Activated CD4-positive, alpha-beta T cell treated with anti-CD3 and anti-CD28 coated beads for 1 hour (primary cell): ENCODE measurements at places on chromosomes 2 and 18.

DNA sequence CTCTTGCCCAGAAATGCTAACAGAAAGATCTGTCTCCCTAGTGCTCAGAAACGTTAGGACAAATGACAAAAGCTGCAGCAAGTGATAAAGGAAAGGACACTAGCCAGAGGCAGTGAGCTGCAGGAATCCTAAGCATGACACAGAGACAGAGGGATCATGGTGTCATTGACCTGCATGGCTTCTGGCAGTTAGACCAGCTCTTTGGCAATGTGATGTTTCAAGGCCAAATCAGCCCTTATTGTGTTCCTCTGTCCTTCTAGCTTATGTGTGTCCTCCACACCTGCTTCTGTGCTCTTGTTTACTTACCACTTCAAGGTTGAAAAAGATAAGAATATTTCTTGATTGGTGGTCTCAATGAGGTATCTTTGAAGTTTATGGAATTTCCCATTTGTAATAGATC is 120.8 kb downstream of the RHBDD1 start:
- no peak for DNase-seq

- no peak for DNase-seq
Measured at GRCh38 chr2:169721016-169721415, 12.6 kb upstream of the KLHL23 start.

DNA sequence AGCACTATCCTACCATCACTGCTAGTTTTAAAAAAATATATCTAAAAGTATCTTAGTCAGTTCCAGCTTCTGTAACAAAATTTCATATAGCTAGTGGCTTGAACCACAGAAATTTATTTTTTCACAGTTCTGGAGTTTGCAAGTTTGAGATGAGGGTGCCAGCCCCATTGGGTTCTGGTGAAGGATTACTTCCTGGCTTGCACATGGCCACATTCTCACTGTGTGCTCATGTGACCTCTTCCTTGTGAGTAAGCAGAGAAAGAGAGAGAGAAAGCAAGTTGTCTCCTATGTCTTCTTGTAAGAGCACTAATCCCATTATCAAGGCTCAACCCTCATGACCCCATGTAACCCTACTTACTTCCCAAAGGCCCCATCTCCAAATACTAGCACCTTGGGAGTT is 158.9 kb downstream of the DOK6 start:
- no peak for DNase-seq

DNA sequence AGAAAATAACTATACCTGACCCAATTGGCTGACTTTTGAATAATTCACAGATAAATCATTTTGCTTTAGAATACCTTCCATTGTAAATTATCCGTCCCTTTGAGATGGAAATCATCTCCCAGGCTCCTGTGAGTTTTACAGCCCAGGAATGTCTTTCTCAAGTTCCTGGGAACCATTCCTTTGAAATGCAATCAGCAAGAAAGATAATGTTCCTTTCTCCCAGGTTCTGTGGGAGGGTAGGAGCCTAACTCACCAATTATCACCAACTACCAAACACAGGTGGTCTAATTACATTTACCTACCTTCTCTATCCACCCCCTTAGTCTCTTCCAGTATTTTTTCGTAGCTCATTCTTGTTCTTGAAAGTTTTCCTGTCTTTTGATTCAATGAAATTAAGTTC is 1016.0 kb downstream of the SOCS6 start:
- DNase-seq: no peak

DNA sequence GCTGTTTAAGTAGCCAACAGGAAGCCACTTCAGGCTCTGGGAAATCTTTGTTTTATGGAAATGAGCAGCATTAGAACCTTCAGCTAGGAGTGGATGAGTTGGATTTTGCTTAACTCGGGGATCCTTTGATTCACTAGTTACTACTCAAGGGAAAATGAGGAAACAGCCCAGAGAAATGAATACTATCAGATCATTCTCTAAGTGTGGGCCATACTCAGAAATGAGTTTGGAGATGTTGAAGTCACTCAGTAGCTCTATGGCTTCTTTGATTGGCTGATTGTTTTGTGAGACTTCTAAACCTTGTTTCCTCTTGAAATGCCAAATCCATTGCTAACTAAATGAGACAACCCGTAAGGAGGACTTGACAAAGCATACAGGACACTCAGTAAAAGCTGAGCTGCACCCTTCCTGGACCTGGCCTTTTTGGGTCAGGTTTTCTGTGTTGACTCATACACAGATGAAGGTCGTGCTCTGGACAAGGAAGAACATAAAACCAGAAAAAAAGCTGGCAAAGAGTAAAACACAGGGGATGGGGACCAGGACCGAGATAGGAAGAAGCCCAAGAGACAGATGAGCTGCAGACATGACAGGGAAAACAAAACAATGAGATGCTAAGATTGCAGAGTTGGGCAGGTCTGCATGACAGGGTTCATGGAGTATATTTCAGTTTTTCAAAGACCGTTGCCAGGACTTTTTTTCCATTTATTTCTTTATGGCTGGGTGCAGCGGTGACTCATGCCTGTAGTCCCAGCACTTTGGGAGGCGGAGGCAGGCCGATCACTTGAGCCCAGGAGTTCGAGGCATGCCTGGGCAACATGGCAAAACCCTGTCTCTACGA is 41.6 kb downstream of the INO80C start:
- no peak for DNase-seq

DNA sequence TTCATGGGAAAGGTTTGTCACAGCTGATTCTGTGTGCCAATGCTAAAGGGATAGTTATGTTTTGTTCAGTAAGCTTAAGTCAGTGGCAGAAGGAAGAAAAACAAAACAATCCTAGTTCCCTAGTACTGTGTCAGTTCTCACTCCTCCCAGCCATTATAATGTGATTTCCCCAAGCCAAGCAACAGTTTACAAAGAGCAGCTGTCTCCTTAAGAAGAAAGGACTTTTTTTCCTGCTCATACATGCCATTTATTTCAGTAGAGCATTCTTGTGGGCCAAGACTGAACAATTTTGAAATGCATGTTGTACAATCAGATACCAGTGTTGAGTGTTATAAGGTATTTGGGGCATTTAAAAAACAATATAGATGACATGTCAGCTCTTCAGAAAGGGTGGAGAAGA is 52.1 kb downstream of the NEMP2 start:
- no peak for DNase-seq

GRCh38 chr2:221402072-221402471 is 170.0 kb downstream of the EPHA4 start:
- DNase-seq: no peak

DNA sequence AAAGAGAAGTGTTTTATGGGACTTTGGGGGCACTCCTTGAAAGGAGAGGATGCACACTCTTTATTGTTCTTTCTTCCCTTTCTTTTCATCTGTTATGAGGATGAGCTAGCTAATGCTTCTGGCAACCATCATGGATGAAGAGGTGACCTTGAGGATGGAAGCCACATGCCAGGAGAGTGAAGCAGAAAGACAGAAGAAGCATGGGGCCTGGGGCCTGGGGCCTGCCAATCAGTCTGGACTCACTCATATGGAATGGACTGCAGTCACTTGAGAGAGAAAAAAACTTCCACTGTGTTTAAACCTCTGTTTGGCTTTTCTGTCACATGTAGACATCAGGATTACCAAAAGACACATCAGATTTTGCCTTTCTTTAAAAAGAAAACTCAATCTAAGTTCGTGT is 35.8 kb upstream of the ZFP36L2 start:
- no peak for DNase-seq

GRCh38 chr2:169709331-169709730 is 15.1 kb downstream of the PHOSPHO2 start:
- DNase-seq: no peak

GRCh38 chr2:113351375-113352355 is 72.9 kb upstream of the PAX8 start:
- no peak for DNase-seq

GRCh38 chr2:43898838-43899346 is 60.1 kb downstream of the ABCG8 start:
- DNase-seq: no peak

DNA sequence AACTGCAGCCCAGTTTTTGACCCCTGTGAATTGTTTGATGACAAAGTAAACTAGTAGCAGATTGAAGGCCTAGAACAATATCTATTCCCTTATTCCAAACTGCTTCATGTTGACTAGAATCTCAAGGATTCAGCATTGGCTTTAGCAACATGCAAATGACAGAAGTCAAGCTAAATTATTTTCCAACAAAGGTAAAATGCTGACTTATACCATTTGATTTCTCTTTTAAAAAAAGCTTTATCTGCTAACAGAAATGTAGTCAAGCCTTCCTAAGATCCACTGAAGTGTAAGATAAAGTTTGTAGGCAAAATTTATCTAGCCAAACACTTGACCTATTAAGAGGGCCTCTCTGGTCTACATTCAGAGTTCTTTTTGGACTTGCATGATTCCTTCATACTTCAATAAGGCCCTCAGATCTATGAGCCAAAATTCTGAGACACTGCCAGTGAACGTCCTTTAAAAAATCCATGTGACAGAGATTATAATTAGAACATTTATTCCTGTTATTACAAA is 9.5 kb upstream of the CYBRD1 start:
- DNase-seq: no peak

DNA sequence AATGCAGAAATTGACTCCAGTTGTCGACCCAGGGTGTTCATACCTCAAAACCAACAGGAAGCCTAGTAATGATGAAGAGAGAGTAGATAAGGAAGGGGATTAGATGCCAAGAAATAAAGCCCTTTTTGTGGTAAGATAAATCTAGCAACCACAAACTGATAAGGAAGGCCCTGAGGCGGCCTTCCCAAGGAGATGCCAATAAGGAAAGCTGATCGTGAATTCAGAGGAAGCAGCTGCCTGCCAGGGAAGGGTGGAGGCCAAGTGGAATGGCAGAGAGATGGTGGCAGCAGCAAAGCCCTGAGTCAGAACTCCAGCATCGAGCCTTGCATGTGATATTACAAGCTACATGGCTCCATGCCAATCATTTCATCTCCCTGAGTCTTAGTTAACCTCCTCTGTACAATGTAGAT is 126.3 kb downstream of the IRS1 start:
- no peak for DNase-seq
